Progenitor cell of endocrine pancreas (in vitro differentiated cells): ENCODE measurements at places on chromosomes 1 and 21. TPM values are rescaled to one million over a fixed set of nuclear protein-coding genes. Genes with fewer than 3 reads are reported as not detected.

DNA sequence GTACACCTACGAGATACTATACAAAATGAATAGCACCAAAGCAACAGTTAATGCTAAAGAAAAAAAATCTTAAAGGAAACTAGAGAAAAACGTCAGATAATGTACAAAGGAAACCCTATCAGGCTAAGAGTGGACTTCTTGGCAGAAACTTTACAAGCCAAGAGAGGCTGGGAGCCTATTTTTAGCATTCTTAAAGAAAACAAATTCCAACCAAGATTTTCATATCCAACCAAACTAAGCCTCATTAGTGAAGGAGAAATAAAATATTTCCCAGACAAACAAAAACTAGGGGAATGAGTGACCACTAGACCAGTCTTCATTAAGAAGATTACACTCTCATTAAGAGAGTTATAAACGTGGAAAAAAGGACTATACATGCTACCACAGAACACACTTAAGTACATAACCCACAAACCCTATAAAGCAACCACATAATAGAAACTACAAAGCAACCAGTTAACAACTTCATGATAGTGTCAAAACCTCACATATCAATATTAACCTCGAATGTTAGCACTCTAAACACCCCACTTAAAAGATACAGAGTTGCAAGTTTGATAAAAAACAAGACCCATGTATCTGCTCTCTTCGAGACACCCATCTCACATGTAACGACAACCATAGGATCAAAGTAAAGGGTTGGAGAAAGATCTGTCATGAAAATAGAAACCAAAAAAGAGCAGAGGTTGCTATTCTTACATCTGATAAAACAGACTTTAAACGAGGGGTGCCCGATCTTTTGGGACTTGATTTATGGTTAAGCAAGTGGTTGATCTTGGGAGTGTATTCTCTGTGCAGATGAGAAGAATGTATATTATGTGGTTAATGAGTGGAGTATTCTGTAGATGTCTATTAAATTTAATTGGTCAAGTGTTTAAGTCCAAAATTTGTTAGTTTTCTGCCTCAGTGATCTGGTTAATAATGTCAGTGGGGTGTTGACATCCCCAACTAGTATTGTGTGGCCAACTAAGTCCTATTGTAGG, 1301.4 kb downstream of the PLA2G4A start:
- no peak for DNase-seq
- no peaks in the 10 kb centered on the region for H3K27me3 ChIP-seq
- no peaks in the 10 kb centered on the region for H3K36me3 ChIP-seq
- no peak overlapping the region for H3K27ac ChIP-seq
- no peak overlapping the region for H3K4me3 ChIP-seq

RAB25 gene
- 93.8 and 99.1 TPM in 2 replicates for total RNA-seq

CLDN8 gene
- not detected in 2 replicates for total RNA-seq

CLCA4 gene
- not detected in 2 replicates for total RNA-seq

LEMD1 gene
- total RNA-seq, result 13.9 and 15.2 TPM in 2 replicates
